ENCODE measurements at places on chromosomes 1 and 21.

DNA sequence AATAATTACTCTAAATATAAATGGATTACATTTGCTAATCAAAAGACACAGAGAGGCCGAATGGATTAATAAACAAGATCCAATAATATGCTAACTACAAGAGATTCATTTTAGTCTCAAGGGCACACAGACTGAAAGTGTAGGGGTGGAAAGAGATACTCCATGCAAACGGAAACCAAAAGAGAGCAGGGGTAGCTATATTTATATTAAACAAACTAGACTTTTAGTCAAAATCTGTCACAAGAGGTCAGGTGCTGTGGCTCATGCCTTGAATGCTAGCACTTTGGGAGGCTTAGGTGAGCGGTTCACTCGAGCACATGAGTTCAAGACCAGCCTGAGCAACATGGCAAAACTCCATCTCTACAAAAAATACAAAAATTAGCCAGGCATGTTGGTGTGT is 33.6 kb upstream of the DISP1 start:
- DNase-seq: no peak

GRCh38 chr1:213987422-213987926 is 299 bp upstream of the PROX1 start:
- DNase-seq: no peak

GRCh38 chr1:167668108-167668507 is 38.1 kb downstream of the RCSD1 start:
- no peak for DNase-seq

DNA sequence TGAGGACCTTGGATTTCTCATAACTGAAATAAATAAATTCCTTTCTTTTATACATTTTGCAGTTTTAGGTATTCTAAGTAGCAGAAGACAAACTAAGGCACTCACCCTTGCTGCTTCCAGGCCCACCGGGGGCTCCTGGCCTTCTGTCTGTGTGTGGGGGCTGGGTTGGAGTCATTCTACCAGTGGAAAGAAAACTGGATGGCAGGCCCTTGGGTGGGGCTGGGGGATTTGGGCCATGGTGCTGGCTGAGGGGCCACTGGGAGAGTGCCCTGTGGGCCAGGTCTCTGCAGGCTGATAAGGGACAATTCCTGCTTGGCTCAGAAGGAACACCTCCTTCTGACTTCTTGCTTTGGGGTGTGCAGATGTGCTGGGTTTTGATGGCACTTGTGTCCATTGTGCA is 54.0 kb upstream of the CSF3R start:
- no peak for DNase-seq

- no peak for DNase-seq
Measured at GRCh38 chr1:243851257-243851756, 1.3 kb upstream of the AKT3 start.

DNA sequence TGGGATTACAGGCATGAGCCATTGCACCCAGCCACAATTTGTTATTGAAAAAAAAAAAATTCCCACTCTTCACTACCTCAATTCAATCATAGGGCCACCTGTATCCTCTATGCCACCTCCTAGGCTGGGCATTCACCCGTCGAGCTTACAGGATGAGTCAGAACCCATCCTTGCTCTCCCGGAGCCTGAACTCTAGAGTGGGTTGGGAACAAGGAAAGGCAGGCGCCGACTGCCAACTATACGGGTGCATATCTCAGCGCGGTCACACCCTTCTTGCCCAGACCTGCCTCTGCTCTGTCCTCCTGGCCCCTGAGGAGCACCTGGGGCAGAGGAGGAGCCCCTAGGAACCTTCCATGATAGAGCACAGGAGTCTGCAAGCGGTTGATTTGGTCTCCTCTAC is 21.4 kb upstream of the LBR start:
- DNase-seq: no peak

- no peak for DNase-seq
Measured at GRCh38 chr21:17529648-17530047, 16.8 kb downstream of the CXADR start.

DNA sequence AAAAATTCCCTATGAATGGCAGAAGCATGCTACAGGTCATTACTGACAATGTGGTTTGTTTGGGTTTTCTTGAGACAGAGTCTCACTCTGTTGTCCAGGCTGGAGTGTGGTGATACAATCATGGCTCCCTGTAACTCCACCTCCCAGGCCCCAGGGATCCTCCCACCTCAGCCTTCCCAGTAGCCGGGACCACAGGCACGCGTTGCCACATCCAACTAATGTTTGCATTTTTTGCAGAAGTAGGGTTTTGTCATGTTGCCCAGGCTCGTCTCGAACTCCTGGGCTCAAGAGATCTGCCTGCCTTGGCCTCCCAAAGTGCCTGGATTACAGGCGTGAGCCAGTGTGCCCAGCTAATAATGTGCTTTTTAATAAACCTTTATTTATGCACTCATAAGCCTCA is 259.1 kb downstream of the NFIA start:
- DNase-seq: no peak

DNA sequence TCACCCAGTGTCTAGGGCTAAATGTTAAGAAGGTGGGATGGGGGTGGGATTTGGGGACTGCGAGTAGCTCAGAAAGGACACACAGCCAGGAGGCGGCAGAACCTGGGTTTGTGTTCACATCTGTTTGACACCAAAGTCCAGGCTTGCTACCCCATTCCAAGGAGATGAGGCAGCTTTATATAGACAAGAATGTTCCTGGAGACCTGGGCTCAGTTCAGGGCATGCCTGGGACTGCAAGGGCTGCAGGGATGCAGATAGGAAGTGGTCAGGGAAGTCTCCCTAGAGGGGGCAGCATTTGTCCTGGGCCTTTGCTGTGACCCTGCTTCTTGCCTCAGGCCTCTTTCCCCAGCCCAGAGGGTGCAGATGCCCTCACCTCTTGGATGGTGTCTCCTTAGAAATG is 16.3 kb downstream of the PADI3 start:
- no peak for DNase-seq

GRCh38 chr1:93111065-93111464 is 32.0 kb downstream of the MTF2 start:
- no peak for DNase-seq

DNA sequence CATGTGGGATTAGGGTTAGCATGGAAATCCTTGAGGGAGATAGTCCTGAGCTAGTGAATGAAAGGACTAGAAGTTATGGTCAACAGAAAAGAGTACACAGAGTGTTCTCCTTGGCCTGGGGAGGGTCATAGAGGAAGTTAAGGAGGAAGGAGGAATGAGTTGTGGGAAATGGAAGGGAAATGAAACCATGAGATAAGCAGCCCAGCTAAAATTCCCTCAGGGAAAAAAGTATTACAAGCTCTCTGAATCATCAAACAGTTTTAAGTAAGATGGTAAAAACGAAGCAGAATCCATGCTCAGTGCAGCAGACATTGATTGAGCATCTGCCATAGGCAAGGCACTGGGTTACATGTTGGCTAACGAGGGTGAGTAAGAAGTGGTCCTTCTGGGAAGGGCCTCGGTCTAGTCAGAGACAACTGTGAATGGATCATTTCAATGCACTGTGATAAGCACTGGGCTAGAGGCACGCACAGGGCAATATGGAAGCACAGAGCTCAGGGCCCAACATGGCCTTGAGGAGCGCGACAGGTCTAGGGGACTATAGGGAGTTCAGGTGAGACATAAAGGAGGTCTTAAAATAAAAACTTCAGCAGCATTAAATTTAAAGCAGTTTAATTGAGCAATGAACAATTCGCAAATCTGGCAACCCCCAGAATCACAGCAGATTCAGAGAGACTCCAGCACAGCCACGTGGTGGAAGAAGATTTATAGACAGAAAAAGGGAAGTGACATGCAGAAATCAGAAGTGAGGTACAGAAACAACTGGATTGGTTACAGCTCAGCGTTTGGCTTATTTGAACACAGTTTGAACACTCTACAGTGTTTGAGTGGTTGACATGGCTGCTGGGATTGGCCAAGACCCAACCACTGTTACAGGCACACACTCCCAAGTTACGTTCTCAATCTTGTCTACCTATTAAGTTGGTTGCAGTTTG is 219.5 kb downstream of the HLX start:
- no peak for DNase-seq
